Myocyte (in vitro differentiated cells): ENCODE measurements at places on chromosomes 7 and 10. TPM values are rescaled to one million over a fixed set of nuclear protein-coding genes. Genes with fewer than 3 reads are reported as not detected.

STRA8 gene
- total RNA-seq = not detected in 2 replicates

ASIC3 gene
- total RNA-seq = 3.6 and 5.5 TPM in 2 replicates

GRCh38 chr7:139741789-139742344, 35.9 kb downstream of the HIPK2 start:
- DNase-seq = no peak

GRCh38 chr7:117951285-117951684, 78.0 kb upstream of the CTTNBP2 start:
- no peak for DNase-seq

USP6NL gene
- total RNA-seq = 6.0 and 6.5 TPM in 2 replicates

ANKRD7 gene
- total RNA-seq = 2.8 and 3.4 TPM in 2 replicates

GRCh38 chr7:26428571-26428970, 136.9 kb downstream of the SNX10 start:
- no peak for DNase-seq

GRCh38 chr7:141190495-141190894, 116.6 kb downstream of the TMEM178B start:
- DNase-seq = no peak

DNA sequence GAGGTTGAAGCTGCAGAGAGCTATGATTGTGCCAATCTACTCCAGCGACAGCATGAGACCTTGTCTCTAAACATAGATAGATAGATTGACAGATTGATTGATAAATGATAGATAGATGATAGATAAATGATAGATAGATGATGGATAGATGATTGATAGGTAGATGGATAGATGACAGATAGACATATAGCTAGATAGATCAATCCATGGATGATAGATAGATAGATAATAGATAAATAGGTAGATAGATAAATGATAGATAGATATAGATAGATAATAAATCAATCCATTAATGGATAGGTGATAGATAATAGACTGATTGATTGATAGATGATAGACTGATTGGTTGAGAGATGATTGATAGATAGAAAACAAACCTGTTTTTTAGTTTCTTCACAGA, 349.6 kb downstream of the PAXIP1 start:
- DNase-seq = no peak

PDE1C gene
- total RNA-seq = 0.03 and 0.10 TPM in 2 replicates

TAF6 gene
- 58.8 and 76.8 TPM in 2 replicates for total RNA-seq

- DNase-seq = no peak
Measured at GRCh38 chr7:121303422-121304101, 25.2 kb upstream of the WNT16 start.

DNA sequence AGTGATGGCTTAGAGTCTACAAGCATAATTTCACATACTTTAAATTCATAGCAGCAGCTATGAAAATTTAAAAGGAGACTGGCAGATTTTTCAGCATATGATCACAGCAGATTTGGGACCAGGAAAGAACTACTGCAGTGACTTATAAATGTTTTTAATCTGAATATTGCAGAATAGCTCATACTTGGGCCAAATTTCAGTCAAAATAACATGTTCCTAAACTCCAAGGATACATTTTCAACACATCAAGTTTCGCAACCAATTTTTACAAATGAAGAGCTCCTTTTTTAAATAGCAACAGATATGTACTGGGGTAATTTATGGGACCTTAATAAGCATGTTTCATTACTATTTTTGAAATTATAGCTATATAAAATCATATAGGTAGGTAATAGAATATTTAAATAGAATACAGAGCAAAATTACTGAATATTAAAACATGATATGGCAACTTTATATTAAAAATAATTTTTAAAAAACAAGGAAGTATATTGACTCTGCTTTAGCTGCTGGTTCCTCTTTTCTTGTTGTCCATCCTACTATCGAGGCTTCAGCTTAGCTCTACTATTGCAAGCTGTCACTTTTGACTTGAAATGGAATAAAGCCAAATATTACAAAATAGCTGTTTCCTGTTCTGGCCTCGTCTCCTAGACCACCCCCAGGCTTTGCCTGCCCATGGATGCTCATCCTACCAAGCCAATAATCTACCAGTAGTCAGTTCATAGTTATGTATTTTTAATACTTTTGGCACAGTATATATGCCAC, 123.1 kb downstream of the NRBF2 start:
- no peak for DNase-seq

DNA sequence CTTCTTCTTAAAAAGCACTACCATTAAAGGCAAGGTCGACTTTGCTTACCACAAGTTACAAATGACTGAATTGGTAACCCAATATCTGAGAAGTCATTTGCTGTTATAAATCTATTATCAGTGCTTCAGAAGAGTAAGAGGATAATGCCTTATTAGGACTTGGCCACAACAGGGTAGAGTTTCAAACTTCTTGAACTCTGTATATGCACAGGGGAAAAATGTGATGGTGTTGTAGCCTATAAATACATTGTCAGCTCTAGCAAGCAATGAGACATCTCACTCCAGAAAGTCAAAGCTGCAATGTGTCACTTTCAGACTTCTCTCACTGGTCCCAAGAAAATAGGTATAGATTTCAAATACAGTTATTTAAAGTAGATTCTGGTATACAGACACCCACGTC, 9.3 kb downstream of the TFEC start:
- no peak for DNase-seq

- DNase-seq = peak; percentile 42
Measured at GRCh38 chr10:63700631-63701156, 179.5 kb downstream of the REEP3 start.

DNA sequence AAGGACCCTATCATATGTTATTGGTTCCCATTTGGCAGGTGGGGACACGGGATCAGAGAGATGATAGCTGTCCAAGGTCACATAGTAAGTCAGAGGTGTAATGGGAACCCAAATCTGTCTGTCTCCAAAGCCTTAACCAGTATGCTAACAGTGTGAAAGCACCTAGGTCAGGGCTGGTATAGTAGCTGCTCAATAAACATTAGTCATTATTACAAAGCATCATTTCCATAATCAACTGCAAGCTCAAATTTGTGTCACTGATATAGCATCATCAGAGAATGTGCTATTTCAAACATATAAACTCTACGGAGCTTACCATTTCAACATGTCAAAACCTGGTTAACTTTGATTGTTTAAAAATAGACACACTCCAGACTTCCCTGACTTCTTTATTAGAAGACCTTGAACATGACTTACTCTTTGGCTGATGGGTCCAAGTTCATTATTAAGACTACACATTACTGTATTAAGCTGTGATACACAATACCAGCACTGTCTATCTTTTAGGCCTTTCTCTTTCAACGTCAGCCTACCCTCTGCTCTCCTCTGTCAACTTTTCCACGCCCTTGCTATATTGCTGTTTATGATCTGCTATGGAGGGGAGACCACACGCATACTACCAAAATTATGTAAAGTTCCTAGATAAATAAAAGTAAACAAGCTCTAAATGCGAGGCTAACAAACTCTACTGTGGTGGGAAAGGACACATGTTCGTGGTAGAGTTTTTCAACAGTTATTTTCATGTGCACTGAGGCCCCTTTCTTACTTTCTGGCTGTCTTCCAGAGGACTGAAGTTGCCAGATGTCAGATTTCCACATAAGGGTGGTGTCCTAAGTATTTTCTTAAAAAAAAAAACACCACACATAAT, 33.6 kb downstream of the DNMBP start:
- peak; percentile 73 for DNase-seq

OPALIN gene
- not detected in 2 replicates for total RNA-seq

CAV1 gene
- 213 and 259 TPM in 2 replicates for total RNA-seq

GRCh38 chr7:92877367-92877766, 41.0 kb upstream of the CDK6 start:
- no peak for DNase-seq

DNA sequence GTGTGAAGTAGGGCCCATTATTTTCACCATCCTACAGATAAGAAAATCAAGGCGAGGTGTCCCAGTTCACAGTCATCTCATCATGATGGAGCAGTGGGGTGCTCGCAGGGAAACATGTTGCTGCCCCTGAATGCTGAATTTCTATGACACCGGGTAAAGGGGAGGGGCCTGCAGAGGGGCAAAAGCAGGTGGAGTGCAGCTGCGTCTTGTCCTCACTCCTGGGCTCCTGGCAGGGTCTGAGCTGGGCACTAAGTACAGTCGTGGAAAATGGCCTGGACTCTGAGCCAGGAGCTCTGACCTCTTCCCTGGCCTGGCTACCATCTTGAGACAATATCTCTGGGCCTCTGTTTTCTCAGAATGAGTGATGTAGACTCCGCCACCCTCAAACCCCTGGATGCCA, 253.1 kb upstream of the PITRM1 start:
- no peak for DNase-seq

DNAJB12 gene
- 27.1 and 30.3 TPM in 2 replicates for total RNA-seq

GBX1 gene
- not detected in 2 replicates for total RNA-seq

NHLRC2 gene
- total RNA-seq = 21.2 and 26.9 TPM in 2 replicates

DNA sequence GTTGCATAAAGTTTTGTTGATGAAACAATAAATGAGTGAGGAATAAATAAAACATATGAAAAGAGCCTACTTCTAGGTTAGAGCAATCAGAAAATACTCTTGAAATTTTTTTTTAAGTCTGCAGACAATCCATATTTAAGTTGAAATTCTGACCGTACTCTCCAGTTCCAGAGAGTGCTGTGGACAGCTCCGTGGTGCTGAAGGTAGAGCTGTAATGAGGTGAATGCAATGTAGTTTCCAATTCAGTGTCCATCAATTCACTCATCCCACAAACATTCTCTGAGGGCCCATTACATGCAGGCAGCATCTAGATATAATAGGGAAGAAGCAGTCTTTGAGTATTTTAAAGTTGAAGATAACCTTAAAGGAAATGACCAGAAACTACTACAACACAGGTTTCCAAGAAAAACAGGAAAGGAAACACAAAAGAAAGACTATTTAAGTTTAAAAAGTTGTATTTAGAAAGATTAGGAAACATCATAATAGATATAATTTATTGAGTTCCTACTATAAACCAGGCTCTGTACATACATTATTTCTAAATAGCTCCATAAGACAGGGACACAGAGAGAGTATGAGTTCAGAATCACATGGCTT, 44.0 kb upstream of the CRTAC1 start:
- DNase-seq = peak; percentile 43

H2BK1 gene
- total RNA-seq = not detected in 2 replicates

GRCh38 chr10:73003822-73004221, 49.2 kb upstream of the PLA2G12B start:
- DNase-seq = no peak

- no peak for DNase-seq
Measured at GRCh38 chr7:27515933-27516332, 146.8 kb downstream of the HIBADH start.
